ENCODE measurements at places on chromosomes 1 and 21.

GRCh38 chr1:159408862-159409400 lies 23.1 kb upstream of the OR10J4 start:
- DNase-seq: no peak

DNA sequence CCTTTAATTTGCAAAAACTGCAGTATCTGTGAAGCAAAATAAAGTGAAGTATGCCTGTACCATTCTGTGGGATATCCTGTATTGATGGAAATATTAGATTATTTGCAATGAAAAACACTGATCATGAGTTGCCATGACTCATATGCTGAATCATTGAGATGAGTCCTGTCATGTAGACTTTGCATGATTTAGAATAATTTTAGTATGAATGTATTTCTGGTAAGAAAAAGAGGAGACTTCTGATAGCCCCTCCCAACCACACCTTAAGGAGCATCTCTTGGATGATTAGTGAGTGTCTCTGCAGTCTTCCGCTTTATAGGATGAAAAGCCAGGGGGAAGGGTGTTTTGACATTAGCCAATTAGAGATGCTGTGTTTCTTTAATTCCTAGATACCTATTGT lies 55.2 kb upstream of the PTGS2 start:
- no peak for DNase-seq

DNA sequence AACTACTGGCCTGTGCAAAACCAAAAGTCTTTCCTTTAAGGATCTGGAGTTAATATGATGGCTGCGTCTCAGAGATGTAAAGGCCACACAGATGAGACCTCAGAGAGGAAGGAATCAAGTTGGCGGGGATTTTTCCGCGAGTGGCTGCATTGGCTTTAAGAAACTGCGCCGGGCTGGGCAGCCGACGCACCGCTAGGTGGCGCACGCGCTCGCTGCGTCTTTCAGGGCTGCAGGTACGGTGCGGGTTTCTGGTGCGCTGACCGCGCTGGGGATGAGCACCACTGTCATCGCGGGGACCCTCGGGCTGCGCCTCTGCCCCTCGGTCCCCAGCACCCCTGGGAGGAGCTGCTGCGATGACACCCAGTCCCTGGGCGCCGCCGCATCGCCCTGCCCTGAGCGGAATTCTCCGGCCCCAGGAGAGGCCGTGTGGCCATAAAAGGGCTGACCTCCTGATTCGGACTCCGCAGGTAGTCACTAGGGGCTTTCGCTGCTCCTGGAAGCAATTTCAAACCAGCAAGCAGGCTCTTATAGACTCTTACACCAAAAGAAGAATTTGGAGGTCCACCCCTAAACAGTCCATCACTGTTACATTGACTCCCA lies 241.0 kb downstream of the KCNJ6 start:
- no peak for DNase-seq

DNA sequence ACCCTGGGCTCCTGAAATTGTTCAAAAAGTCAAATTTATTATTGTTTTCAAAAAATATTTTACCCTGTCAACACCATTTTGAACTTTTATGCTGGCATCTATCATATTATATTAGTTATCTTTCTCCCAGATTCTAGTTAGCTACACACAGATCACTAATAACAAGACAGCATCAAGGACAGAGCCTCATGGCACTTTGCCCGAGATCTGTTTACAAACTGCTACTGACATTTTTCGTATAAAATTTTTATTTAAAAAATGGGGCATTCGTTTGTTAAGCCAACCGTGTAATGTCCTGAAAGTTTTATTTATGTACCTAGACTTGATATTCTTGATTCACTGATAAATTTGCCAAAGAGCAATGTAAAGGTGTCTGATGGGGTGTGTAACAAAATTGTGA lies 78.1 kb downstream of the PLPPR5 start:
- DNase-seq: no peak

DNA sequence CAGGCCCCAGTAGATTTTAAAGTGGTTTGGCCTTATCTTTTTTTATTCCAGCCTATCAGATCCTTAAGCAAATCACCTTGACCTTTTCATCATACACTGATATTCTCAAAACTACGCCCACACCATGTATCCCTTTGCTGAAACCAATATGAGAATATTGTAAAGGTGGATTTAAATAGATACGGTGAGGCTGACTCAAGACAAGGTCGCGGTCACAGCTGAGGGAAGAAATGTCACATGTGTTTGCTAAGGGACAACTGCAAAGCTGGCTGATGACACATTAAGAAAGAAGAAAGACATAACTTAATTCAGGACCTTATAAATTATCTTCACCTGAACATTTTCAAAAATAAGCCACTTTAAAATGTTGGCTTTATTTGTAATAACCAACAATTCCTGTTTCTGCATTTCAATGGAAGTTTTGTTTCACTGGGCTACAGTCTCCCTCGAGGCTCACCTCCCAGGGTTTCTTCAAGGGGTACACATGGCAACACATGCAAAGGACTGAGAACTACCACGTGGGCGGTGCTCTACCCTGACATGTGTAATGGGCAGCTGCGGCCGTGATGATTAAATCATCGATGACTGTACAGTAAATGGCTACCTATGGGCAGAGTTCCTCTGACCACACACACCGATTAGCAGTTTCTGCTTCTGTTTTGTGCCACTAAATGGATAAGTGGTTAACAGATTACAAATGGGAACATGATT lies 189.5 kb downstream of the SIPA1L2 start:
- DNase-seq: no peak

GRCh38 chr1:10200620-10201019 lies 9.8 kb upstream of the KIF1B start:
- no peak for DNase-seq

DNA sequence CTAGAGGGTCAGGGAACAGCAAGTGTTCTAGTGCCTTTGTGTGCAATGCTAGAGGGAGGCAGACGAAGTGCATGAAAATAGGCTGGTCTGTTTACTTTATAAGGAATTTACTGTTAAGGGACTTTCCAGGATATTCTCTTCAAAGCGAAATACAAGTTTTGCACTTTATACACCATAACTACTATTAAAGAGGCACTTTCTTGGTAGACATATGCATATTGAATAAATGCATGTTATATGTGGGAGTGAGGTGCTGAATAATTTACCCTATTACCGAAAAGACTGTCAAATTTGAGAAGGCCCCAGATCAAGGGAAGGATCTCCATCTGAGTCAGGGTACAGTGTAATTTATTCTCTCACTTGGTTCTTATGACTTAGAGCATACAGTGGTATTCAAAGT lies 310.5 kb downstream of the S1PR1 start:
- no peak for DNase-seq

All from AG04450 (cell line).